ENCODE measurements at places on chromosomes 2 and 18.

GRCh38 chr18:61748004-61748403, 144.8 kb downstream of the RNF152 start:
- DNase-seq: no peak

DNA sequence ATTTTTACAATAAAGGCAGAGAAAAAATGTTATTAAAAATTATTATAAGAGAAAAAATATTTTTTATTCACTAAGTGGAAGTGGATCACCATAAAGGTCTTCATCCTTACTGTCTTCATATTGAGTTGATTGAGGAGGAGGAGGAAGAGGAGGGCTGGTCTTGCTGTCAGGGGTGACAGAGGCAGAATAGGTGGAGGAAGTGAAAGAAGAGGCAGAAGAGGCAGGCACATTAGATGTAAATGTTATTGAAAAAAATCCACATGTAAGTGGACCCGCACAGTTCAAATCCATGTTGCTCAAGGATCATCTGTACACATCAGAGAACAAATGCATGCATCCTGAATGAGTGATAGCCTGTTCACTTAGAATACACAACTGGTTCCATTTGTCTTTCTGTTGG, 6.4 kb upstream of the SPATS2L start:
- no peak for DNase-seq

- no peak for DNase-seq
Measured at GRCh38 chr18:10562773-10563160, 36.9 kb downstream of the NAPG start.

GRCh38 chr2:176650104-176650837, 381.0 kb downstream of the MTX2 start:
- DNase-seq: no peak

- DNase-seq: no peak
Measured at GRCh38 chr2:174024524-174025270, 59.5 kb upstream of the SP3 start.

DNA sequence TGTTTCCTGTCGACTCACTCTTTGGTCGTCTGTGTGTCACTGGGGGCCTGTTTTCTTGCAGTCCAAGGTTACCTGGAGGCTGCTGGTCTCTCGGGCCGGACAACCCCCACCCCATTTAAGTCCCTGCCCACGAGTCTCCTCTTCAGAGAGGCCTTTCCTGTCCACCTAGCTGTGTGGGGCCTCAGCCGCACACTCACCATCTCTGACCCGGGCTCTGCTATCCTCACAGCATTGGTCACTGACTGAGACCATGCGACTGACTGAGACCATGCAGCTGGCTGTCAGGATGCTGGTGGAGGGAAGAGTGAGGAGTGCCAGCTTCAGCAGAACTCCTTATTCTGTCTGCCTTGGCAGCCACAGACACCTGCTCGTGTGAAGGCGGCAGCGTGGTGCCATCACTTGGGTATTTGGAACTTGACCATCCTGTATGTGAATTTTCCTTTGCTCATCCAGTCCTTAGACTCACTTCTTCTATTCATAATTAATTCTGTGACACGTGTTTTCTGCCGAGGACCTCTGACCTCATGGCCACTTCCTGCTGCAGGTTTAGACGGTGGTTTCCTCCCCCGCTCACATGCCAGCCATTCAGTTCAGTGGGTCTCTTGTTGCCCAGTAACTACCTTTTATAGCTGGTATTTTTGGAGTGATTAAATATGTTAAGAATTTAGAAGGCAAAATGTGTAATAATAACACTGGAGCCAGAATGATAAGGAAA, 47.5 kb upstream of the ASB1 start:
- DNase-seq: no peak

- no peak for DNase-seq
Measured at GRCh38 chr2:234588054-234588430, 91.2 kb upstream of the ARL4C start.

DNA sequence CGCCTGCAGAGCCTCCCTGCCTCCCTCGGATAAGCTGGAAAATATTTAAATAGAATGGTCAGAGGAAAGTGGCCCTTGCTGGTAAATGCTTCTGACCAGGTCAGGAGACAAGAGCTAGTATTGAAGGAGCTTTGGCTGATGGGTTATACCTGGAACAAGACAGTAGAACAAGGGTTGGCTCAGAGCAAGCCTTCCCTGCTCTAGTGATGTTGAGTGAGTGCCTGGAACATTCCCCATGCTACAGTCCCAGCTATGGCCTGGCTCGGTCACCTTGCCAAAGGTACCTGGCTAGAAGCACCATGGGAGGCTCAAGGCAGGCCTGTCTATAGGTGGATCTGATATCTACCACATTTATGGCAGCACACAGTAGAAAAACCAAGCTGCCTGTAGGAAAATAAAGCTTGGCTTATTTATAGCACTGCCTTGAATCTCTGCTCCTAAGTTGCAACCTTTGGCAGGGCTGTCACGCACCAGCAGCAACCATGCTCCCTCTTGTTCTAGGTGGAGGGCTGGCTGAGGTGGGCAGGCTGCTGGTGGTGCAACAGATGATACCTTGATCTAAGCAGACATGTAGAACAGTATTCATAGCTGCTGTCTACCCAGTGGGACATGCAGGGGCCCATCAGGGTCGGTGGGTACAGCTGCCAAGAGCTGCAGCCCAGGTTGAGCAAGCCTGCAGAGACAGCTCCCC, 66.7 kb upstream of the BCL2L11 start:
- no peak for DNase-seq

DNA sequence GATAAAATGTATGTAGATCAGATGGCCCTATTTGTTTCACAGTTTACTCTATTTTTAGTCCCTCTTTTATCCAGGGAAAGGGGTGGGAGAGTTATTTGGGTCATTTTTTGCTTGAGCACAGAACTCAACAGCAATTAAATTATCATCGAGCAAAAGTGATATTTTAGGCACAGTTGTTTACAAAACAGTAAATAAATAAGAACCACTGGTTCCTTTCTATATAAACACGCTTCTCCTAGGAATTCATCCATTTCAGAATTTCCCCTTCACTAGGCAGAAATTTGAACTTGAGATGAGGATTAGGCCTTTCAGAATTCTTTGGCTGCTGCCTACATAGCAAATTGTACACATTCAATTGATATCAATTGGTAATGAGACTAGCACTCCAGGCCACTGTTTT, 812.4 kb downstream of the CNTNAP5 start:
- DNase-seq: no peak

GRCh38 chr2:215528555-215528954, 92.7 kb upstream of the FN1 start:
- DNase-seq: no peak

GRCh38 chr2:226526716-226527115, 272.9 kb downstream of the IRS1 start:
- DNase-seq: no peak

- no peak for DNase-seq
Measured at GRCh38 chr2:199751492-199752120, 99.4 kb downstream of the FTCDNL1 start.

Measured in stimulated activated CD4-positive, alpha-beta T cell treated with anti-CD3 and anti-CD28 coated beads, Interleukin-1b, Interleukin-23, amount 100 ng/mL, for 1 hour (primary cell).